ENCODE measurements at places on chromosomes 12 and 14.
A peak's percentile ranks its signal among the peaks of the same experiment; 100 is the strongest.

- no peak for DNase-seq
Observed at GRCh38 chr12:39595928-39596327, 23.7 kb downstream of the ABCD2 start.

DNA sequence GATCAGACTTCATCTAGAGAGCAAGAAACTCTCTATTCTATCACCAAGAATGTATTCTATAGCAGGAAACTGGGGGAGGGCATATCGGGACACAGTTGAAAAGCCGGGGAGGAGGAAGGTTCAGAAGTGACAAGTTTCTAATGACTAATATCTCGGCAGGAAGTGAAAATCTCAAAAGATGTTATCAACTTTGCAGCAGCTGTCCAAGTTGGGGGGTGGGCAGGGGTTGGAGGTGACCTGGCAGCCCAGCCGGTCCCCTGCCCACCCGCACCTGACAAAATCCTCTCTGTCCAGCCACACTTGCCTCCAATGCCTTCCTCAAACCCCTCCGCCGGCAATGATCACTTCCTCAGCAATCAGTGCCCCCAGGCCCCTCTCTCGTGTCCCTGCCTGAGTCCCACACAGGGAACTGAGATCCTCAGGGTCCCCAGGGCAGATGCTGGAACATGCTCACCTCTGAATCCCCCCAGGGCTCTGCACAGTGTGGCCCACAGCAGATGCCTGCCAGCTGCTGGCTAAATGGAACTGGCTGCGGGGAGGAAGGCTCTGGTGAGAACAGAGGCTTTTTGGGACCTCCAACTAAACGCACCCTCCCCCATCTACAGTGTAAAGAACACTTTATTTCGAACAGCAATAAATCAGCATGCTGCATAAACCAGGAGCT lies 43.9 kb downstream of the CCDC88C start:
- no peak for DNase-seq

DNA sequence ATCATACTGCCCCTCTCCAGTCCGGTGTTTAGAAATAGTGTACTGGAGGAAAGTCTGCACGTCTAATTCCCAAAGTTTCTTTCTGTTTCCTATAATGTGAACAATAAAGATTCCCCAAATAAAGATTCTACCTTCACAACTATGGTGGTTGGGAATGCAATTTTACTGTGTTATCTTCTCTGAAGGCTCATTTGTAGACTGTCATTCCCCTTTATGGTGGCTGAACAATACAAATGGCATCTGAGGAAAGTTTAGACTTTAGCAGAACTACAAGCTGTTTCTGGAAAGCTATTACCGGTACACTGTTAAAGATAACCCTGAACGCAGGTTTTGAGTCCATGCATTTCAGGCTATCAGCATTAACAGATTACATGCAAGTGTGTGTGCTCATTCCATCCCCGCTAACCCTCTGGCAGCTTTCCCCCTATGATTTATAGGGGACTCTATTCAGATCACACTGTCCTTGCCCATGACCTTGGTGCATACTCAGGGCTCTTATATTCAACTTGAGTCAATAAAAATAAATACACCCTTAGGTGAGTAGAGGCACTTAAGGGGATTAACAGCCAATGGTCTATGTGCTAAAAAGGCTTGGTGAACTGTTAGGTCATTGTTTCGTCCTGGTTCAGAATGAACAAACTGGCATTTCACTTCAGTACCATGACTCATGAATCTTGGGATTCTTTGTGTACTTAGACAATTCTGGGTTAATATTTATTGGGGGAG lies 60.7 kb upstream of the PYGL start:
- DNase-seq: no peak

GRCh38 chr12:103751600-103751999 lies 89.4 kb downstream of the NT5DC3 start:
- DNase-seq: no peak

GRCh38 chr12:52428121-52428520 lies 6.0 kb downstream of the KRT75 start:
- no peak for DNase-seq

- no peak for DNase-seq
Observed at GRCh38 chr12:91896286-91897024, 249.2 kb downstream of the BTG1 start.

GRCh38 chr12:30201301-30202160 lies 417.8 kb upstream of the TMTC1 start:
- no peak for DNase-seq

DNA sequence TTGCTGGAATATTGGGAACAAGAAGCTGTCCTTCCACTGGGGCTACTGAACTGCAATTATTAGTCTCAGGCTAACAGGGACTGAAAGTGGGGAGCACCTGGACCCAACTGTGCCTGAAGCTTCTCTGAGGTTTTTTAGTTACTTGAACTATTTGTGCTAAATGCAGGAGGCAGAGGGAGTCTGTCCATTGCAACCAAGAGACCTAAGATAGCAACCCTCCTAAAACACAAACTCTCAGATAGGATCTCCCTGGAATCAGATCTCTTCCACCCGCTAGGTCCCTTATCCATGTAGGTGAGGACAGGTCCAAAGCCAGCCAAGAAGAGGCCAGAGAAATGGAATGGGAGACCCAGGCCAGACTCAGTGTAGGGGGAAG lies 58.1 kb downstream of the NCOR2 start:
- DNase-seq: no peak

DNA sequence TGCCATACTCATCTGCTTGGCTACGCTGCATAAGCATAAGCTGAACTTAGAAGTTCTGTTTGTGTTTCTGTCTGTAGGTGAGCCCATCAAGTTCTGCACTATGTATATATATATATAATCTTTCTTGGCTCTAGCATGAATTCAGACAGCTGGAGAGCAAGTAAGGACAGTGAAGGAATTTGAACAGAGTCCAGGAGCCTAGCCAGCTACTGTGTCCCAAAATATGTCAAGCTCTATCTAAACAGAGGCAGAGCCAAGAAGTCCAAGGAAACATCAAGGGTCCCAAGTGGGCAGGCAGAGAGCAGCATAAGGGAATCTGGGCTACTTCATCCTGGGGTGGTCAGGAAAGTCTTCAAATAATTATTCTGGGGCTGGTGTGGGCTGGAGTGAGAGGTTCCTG lies 118.5 kb upstream of the NPAS3 start:
- no peak for DNase-seq

- DNase-seq: no peak
Observed at GRCh38 chr14:58555647-58556046, 82.1 kb upstream of the DACT1 start.

- DNase-seq: no peak
Observed at GRCh38 chr14:99286761-99287160, 14.8 kb upstream of the BCL11B start.

GRCh38 chr12:31662176-31662849 lies 2.8 kb downstream of the ETFBKMT start:
- no peak for DNase-seq

DNA sequence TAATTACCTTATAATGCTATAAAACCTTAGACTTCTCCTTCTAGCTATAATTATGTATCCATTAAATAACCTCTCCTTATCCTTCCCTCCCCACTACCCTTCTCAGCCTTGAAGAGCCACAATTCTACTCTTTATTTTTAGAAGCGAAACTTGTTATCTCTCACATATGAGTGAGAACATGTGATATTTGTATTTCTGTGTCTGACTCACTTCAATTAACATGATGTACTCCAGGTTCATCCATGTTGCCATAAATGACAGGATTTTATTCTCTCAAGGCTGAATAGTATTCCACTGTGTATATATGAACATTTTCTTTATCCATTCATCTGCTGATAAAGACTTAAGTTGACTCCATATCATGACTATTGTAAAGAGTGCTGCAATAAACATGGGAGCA lies 485.6 kb downstream of the FLRT2 start:
- DNase-seq: no peak

DNA sequence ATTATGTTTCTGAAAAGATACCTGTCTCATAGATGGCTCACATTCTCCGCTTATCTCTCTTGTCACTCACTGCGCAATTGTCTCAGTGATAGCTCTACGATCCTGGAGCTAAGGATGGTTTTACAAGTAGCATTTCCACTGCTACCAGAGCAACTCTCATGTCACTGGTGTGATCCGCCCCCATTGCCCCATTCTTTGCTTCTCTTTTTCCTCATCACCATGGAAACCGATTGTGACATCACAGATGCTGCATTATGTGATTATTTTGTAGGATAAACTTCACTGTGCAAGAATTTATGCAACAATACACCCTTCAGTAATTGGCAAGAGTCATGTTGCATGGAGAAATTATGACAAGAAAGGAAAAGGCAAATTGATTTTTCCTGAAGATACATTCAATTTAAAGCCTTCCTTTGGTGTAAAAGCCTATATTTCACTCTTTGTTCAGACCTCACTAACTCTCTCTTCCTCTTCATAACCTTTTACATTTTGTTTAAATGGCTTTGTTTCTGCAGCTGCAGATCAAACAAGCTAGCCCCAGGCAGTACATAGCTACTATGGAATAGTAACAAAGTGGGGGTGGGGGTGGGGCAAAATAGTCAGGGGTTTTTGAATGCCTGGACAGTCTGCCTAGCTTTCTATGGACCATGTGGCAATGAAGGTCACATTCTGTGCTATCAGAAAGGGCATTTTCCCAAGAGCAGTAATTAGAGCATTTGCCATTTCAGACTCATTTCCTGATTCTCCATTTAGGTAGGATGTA lies 539.8 kb downstream of the NRXN3 start:
- no peak for DNase-seq

DNA sequence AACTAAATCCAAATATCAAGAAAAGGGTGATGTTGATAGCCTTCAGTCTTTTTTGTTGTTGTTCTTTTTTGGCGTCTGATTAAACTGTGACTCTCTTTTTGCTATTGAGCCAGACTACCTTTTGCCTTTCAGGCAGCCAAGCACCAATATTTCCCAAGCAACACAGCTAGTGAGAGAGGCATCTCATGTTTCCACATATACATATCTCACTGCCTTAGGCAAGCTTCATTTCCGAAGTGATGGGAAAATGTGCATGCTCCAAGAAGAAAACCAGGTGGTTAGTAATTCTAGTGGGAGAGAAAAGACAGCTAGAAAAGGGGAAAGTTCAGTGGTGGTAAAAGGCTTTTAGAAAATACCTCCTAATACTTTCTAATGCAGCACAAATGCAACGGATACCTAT lies 277.7 kb downstream of the TMTC2 start:
- no peak for DNase-seq

GRCh38 chr14:35355981-35356841 lies 48.3 kb downstream of the NFKBIA start:
- DNase-seq: peak; percentile 90

GRCh38 chr14:94363151-94363624 lies 25.2 kb downstream of the SERPINA1 start:
- no peak for DNase-seq

DNA sequence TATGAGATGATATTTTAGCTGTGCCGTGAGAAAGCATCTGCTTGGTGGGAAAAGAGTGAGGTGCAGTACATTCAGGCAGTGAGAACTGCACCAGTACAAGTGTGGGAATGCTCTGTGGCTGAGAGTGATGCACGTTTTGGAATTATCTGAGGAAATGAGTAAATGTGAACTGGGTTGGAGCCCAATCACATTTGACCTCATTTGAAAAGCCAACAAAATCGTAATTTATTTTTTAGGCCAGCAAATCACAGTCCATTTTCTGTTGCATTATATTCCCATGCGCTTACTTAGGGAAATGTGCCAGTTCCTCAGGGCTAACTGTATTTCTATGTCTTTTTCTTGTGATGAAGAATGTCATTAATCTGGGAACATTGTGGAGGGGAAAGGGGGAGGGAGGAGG lies 77.3 kb downstream of the SNAPC1 start:
- DNase-seq: no peak

- no peak for DNase-seq
Observed at GRCh38 chr12:31119192-31119802, 45.6 kb downstream of the DDX11 start.

DNA sequence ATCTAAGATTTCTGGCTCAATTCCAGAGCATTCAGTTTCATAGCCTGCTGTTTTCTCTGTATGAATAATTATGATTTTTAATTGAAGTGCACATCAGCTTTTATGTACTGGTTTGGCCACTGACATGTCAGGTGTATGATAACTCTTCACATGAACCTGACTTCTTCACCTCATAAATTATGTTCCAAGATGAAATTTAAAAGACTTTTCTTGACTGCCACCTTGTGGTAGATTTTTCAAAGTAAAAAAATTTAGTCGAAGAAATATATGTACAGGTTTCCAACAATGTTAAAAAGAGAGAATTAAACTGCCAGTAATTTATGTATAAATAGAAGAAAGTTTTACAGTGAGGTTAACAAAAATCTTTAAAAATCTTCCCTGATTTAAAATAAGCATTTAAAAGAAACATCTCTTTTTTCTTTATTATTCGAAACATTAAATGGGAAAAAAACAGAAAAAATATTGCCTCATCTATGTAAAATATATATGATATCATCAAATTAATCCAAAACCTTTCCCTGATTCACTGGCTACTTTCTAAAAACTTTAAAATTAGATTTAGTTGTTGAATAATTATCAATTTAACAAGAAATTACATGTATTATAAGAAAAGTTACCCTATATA lies 124.9 kb upstream of the ATXN7L3B start:
- DNase-seq: no peak

GRCh38 chr12:57272337-57273151 lies 21.6 kb upstream of the STAC3 start:
- DNase-seq: no peak

DNA sequence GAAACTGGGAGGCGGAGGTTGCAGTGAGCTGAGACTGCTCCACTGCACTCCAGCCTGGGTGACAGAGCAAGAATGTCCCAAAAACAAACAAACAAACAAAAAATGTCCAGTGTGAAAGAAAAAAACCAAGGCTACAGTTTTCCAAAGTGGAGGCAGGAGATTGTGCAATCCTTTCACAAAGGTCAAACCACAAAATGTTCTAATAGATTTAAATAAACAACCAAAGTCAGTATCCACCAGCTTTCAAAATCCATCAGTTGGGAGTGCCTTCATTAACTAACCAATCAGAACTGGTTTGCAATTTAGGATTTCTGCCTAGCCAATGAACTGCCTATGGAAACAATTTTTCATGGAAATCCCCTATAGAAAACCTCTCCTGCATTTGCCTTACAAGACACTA lies 52.3 kb upstream of the TRIM9 start:
- DNase-seq: no peak

GRCh38 chr14:76782885-76783566 lies 21.8 kb downstream of the VASH1 start:
- DNase-seq: no peak

GRCh38 chr14:100822013-100822412 lies 3.9 kb upstream of the MEG3 start:
- no peak for DNase-seq

- no peak for DNase-seq
Observed at GRCh38 chr12:52455821-52456220, 3.9 kb upstream of the KRT6B start.

Measured in transverse colon (tissue), 4 donors.